ENCODE measurements at places on chromosomes 4 and X. TPM values are rescaled to one million over a fixed set of nuclear protein-coding genes. Genes with fewer than 3 reads are reported as not detected.
A peak's percentile ranks its signal among the peaks of the same experiment; 100 is the strongest.

The EVC gene
- 40.0 TPM for total RNA-seq

The ZNF182 gene
- 4.3 TPM for total RNA-seq

The PSAPL1 gene
- total RNA-seq: not detected

The PNMA6A gene
- total RNA-seq: 0.97 TPM

The SCML2 gene
- 3.3 TPM for total RNA-seq

The FOXR2 gene
- not detected for total RNA-seq

The UGT2A3 gene
- not detected for total RNA-seq

The RGN gene
- total RNA-seq: 0.33 TPM

The SCD5 gene
- 22.6 TPM for total RNA-seq

The CHIC1 gene
- total RNA-seq: 7.4 TPM

The CFI gene
- not detected for total RNA-seq

The TLR1 gene
- 0.38 TPM for total RNA-seq

GRCh38 chr4:76562161-76562560 is 127.1 kb downstream of the SHROOM3 start:
- peaks cover 76% of the 10 kb centered on the region for H3K4me1 ChIP-seq
- H3K36me3 ChIP-seq: no peaks in the 10 kb centered on the region
- peak overlapping the region; percentile 97 for H3K27ac ChIP-seq

- no peak overlapping the region for H3K4me3 ChIP-seq
- peaks cover 50% of the 10 kb centered on the region for H3K27me3 ChIP-seq
- no peaks in the 10 kb centered on the region for H3K36me3 ChIP-seq
- DNase-seq: no peak
- H3K27ac ChIP-seq: no peak overlapping the region
These were observed 23.9 kb upstream of the PRDM8 start for GRCh38 chr4:80173401-80173800.

GRCh38 chrX:149871940-149872339 is 9.0 kb upstream of the MAGEA8 start:
- no peaks in the 10 kb centered on the region for H3K27me3 ChIP-seq
- DNase-seq: no peak
- no peaks in the 10 kb centered on the region for H3K4me1 ChIP-seq
- H3K4me3 ChIP-seq: no peak overlapping the region
- no peaks in the 10 kb centered on the region for H3K36me3 ChIP-seq

GRCh38 chr4:29046781-29047180 is 1673.4 kb upstream of the PCDH7 start:
- H3K4me3 ChIP-seq: no peak overlapping the region
- peak overlapping the region; percentile 63 for H3K27ac ChIP-seq
- DNase-seq: no peak
- no peaks in the 10 kb centered on the region for H3K36me3 ChIP-seq
- peaks cover 14% of the 10 kb centered on the region for H3K4me1 ChIP-seq

GRCh38 chr4:188942606-188943005 is 803.4 kb downstream of the TRIML1 start:
- no peak for DNase-seq
- no peak overlapping the region for H3K4me3 ChIP-seq
- peaks cover 2% of the 10 kb centered on the region for H3K36me3 ChIP-seq
- H3K27ac ChIP-seq: peak overlapping the region; percentile 87
- H3K27me3 ChIP-seq: no peaks in the 10 kb centered on the region
- H3K4me1 ChIP-seq: peaks cover 18% of the 10 kb centered on the region

- H3K4me1 ChIP-seq: peaks cover 34% of the 10 kb centered on the region
- H3K27ac ChIP-seq: peak overlapping the region; percentile 84
- H3K36me3 ChIP-seq: no peaks in the 10 kb centered on the region
- no peaks in the 10 kb centered on the region for H3K27me3 ChIP-seq
- H3K4me3 ChIP-seq: peak overlapping the region; percentile 81
These were observed 2.4 kb downstream of the MID1 start for GRCh38 chrX:10617999-10618351.

- no peaks in the 10 kb centered on the region for H3K27me3 ChIP-seq
- no peak for DNase-seq
- H3K27ac ChIP-seq: no peak overlapping the region
- peaks cover 11% of the 10 kb centered on the region for H3K36me3 ChIP-seq
These were observed 25.0 kb downstream of the RFC1 start for GRCh38 chr4:39341075-39341725.

DNA sequence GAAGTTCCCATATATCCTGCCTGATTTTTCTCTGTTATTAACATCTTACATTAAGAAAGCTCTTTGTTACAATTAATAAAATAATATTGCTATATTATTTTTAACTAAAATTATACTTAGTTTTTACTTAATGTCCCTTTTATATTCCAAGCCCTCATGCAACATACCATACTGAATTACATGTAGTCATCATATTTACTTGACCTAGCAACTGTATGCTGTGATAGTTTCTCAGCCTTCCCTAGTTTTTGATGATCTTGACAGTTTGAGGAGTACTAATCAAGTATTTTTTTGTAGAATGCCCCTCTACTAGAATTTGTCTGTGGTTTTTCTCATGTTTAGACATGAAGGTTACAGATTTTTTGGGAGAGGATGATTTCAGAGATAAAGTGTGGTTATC is 1503.8 kb upstream of the PABPC4L start:
- peaks cover 1% of the 10 kb centered on the region for H3K27me3 ChIP-seq
- H3K4me1 ChIP-seq: no peaks in the 10 kb centered on the region
- H3K4me3 ChIP-seq: no peak overlapping the region
- H3K36me3 ChIP-seq: no peaks in the 10 kb centered on the region

GRCh38 chr4:124173912-124174311 is 538.6 kb downstream of the ANKRD50 start:
- no peak for DNase-seq
- no peaks in the 10 kb centered on the region for H3K27me3 ChIP-seq
- H3K4me3 ChIP-seq: no peak overlapping the region
- peaks cover 5% of the 10 kb centered on the region for H3K36me3 ChIP-seq

GRCh38 chrX:21932292-21933002 is 8.1 kb upstream of the SMS start:
- H3K27me3 ChIP-seq: no peaks in the 10 kb centered on the region
- H3K27ac ChIP-seq: peak overlapping the region; percentile 98
- no peak for DNase-seq
- H3K36me3 ChIP-seq: no peaks in the 10 kb centered on the region
- H3K4me1 ChIP-seq: peaks cover 34% of the 10 kb centered on the region

DNA sequence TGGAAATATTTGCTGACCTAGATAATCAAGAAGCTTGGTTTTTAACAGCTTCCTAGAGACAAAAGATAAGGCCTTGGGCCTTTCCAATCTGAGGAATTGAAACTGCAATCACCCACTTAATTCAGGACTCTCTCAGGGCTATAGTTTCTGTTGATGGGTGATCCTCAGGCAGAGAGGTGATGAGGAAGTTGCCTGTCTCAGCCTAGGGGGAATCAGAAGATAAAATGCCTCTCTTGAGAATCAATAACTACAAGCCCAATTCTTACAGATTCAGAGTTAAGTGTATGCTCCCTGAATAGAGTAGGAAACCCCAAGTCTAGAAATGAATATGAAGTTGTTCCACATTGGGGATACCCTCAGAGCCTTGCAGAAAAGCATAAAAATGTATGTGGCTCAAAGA is 45.5 kb downstream of the NFKB1 start:
- H3K36me3 ChIP-seq: peaks cover 9% of the 10 kb centered on the region
- H3K27ac ChIP-seq: no peak overlapping the region
- no peak overlapping the region for H3K4me3 ChIP-seq
- H3K27me3 ChIP-seq: no peaks in the 10 kb centered on the region

GRCh38 chrX:134396174-134396573 is 63.8 kb upstream of the HPRT1 start:
- H3K27me3 ChIP-seq: no peaks in the 10 kb centered on the region
- no peak overlapping the region for H3K4me3 ChIP-seq
- H3K4me1 ChIP-seq: peaks cover 2% of the 10 kb centered on the region

DNA sequence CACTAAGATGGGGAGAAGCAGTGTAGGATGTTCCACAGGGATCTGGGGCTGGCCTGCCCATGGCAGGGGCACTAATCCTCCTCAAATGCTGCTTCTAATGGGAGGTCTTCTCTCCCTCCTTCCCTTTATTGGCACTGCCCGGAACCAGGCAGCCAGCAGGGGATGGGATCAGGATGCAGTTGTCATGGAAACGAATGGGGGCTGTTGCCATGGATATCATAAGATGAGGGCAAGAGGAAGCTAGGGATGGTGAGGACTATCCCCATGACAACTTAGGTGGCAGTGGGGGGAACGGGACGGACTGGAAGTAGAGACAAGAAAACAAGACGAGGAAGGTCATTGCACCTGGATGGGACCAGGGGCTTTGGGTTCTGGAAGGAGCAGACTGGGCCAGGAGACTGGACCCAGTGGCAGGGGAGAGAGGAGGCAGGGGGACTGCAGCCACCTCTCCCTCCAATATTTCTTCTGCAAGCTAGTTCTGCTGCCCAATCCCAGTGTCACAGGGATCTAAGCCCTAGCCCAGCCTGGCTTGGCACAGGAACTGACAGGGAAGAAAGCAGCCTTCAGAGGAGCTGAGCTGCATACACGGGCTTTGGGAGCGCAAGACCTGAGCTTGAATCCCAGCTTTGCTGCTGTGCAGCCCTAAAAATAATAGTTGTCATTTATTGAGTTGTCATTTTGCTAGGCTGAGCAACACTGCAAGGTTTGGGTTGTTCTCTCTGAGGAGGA is 19.0 kb downstream of the IQSEC2 start:
- no peak for DNase-seq
- no peaks in the 10 kb centered on the region for H3K27me3 ChIP-seq
- H3K36me3 ChIP-seq: peaks cover 2% of the 10 kb centered on the region
- peaks cover 22% of the 10 kb centered on the region for H3K4me1 ChIP-seq
- no peak overlapping the region for H3K4me3 ChIP-seq

DNA sequence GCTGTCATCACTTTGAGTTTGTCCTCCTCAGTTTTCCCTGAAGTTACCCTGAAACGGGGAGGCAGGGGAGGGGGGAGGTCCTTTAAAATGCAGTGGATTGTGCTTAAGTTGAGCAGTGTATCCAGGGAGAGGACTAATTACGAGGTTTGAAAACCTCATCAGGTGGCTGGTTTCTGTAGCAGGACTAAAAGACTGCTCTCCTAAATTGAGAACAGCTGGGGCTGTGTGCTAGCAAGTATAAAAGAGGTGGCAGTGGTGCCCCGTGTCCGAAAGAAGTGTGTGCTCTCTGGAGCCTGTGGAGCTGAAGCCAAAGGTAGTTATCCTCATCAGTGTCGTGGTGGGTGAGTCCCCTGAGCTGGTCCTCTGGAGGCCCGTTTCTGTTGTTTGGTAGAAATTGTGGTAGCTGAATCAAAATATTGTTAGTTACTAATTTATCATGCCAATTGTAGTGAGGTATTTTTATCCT is 37.2 kb upstream of the CYP2U1 start:
- DNase-seq: no peak
- peaks cover 7% of the 10 kb centered on the region for H3K36me3 ChIP-seq
- H3K4me3 ChIP-seq: no peak overlapping the region
- H3K27ac ChIP-seq: no peak overlapping the region
- H3K4me1 ChIP-seq: peaks cover 36% of the 10 kb centered on the region
- H3K27me3 ChIP-seq: no peaks in the 10 kb centered on the region

DNA sequence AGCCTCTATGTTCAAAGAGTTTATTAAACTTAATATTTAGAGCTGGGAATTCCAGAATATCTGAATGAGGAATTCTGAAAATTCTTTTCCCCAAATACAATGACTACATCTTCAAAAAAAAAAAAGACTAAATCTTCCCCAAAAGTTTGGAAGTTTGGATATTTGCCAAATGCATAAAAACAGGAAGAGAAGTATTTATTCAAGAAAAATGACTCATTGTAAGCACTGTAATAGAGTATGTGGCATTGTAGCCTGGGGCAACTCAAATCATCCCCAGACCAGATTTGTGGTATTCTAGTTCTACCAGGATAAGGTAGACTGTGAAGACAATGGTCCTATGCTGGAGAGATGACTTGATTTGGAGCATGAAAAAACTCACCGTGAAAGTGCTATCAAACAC is 78.5 kb upstream of the PDHA2 start:
- H3K27me3 ChIP-seq: no peaks in the 10 kb centered on the region
- no peak overlapping the region for H3K4me3 ChIP-seq
- H3K27ac ChIP-seq: peak overlapping the region; percentile 58
- no peaks in the 10 kb centered on the region for H3K36me3 ChIP-seq

GRCh38 chrX:22740836-22741235 is 258.9 kb upstream of the DDX53 start:
- H3K27me3 ChIP-seq: no peaks in the 10 kb centered on the region
- H3K4me3 ChIP-seq: no peak overlapping the region
- no peaks in the 10 kb centered on the region for H3K36me3 ChIP-seq

- H3K36me3 ChIP-seq: no peaks in the 10 kb centered on the region
- no peak for DNase-seq
- H3K27ac ChIP-seq: no peak overlapping the region
- peaks cover 14% of the 10 kb centered on the region for H3K4me1 ChIP-seq
- H3K27me3 ChIP-seq: no peaks in the 10 kb centered on the region
- no peak overlapping the region for H3K4me3 ChIP-seq
These were observed 19.0 kb upstream of the PDE5A start for GRCh38 chr4:119647558-119647957.

DNA sequence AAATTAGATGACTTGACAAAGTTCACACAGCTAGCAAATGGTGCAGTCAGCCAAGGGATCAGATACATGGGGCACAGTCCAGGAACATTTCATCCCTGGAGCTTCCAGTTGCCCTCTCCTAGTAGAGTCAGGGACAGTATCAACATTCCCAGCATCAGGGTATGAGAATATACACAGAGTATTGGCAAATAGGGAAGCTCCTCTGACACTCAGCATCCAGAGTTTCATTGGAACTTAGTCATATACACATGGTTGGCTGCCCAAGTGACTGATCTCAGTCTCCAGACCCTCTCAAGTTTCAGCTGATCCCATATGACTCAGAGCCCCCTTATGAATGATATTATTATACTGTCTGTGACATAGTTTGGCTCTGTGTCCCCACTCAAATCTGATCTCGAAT is 13.7 kb upstream of the KCTD8 start:
- no peak overlapping the region for H3K27ac ChIP-seq
